ENCODE measurements at places on chromosomes 1 and 21. TPM values are rescaled to one million over a fixed set of nuclear protein-coding genes. Genes with fewer than 3 reads are reported as not detected.

The PCAT6 gene
- not detected for total RNA-seq

The GPX7 gene
- 30.4 TPM for total RNA-seq

The SH2D1B gene
- total RNA-seq: not detected

The AADACL4 gene
- not detected for total RNA-seq

The OR2L8 gene
- not detected for total RNA-seq

The SAMSN1 gene
- total RNA-seq: not detected

The EXO1 gene
- 29.1 TPM for total RNA-seq

The S100A14 gene
- total RNA-seq: 0.19 TPM

Data from regular cardiac myocyte (primary cell).